Right hindlimb (tissue), 1 donor: ENCODE measurements at places on chromosomes 2 and 18.

DNA sequence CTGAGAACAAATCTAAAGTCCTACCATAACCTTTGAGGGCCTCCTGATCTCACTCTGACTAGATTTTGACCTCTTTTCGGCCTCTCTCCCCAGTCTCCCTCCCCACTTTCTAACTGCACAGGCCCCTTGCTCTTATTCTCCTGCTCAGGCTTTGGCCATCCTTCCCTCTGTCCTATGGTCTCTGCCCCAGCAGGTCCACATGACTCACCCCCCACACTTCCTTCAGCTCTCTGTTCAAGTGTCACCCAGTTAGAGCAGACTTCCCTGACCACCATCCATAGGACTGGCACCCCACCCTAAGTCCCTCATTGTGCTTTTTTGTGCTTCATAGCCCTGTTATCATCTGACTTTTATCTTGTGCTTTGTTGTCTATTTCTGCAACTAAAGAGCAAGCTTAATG lies 41.2 kb upstream of the NT5C1B start:
- no peak for DNase-seq

DNA sequence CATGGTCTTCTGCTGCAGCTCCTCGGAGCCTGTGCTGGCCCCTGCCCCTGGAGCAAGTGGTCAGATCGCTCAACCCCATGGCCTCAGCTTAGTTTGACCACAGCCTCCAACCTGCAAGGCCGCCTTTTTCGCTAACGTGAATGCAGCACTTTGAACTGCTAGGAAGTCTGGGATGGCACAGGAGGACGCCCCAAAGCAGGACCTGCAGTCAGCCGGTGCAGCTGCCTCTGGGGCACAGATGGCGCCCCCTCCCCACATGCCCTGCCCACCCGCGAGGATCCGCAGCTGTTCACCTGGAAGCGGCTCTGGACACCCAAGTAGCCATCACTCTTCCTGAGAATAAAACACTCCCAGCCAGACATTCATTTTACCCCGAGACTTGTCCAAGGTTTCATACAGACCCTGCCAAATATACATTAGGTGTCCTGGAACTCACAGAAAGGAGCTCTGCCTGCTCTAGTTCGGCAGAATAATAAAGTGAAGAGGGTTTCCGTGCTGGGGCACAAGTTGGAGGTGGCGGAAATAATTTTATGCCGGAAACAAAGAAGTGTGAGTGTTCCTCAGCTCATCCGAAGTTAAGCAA lies 510.1 kb downstream of the EIPR1 start:
- DNase-seq: peak; percentile 26

DNA sequence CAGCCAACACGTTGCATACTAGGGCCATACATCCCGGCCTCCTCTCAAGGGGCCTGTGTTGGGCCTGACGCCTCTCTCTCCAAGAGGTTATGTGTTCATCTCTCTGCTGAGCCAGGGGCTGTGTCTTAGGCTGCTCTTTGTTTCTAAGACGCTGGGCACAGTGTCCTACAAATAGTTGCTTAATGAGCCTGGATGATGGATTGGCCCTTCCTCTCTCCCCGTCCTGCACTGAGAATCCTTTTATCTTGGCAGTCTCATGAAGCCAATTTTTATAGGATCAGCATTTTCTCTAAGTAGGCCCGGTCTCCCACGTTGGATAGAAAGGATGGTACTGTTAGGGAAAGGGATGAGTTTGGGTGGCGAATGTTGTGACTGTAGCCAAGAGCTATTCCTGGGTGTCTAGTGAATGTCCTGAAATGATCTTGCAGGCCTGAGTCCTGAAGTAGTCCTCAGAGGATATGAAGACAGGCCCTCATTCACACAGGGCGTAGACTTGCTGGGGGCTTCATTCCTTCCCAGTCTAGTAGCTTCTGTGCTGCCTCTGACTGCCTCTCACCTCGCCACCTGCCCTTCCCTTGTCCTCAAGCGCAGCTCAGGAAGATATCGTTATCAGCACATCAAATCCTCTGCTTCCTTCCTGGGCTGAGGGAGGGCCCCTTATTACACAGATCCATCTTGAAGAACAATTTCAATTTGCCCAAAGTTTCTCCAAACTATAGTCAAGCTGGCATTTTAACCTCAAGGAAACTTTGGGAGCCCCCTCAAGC lies 8.8 kb downstream of the LBH start:
- DNase-seq: peak; percentile 57

DNA sequence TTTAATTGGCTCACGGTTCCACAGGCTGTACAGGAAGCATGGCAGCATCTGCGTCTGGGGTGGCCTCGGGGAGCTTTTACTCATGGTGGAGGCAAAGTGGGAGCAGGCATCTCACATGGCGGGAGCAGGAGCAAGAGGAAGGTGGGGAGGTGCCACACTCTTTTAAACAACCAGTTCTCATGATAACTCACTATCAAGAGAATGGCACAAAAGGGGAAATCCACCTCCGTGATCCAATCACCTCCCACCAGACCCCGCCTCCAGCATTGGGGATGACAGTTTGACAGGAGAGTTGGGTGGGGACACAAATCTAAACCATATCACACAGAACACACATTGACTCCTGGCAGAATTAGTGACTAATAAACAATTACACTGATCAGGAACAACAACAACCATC lies 68.6 kb upstream of the ACKR3 start:
- no peak for DNase-seq

GRCh38 chr2:226644399-226644865 lies 155.2 kb downstream of the IRS1 start:
- DNase-seq: peak; percentile 59

DNA sequence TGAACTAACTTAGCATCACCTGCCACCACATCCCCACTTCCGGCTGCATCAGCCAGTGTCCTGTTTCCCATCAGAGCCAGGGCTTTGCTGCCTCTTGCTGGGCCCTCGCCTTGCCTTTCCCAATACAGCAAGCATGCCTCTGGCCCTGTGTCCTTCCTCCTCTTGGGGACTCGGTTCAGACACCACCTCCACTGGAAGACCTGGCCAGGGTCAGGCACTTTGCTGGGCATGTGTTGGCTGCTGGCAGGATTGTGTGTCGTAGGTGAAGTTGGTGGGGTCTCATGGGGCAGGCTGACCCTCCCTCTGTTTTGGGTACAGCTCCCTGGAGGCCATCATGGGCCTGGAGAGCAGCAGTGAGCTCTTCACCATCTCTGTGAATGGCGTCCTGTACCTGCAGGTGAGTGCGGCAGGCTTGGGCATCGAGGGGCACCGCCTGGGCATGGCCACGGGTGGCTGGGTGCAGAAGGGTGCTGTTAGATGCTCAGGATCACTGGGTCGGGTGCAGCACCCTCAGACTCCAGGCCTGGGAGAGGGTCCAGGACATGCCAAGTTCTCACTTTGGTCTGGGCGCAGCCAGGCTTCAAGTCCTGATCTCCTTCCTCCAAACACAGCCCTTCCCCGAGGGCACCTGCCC lies 6.6 kb downstream of the ERFE start:
- no peak for DNase-seq

GRCh38 chr2:47629501-47630460 lies 153.2 kb upstream of the MSH6 start:
- DNase-seq: no peak

DNA sequence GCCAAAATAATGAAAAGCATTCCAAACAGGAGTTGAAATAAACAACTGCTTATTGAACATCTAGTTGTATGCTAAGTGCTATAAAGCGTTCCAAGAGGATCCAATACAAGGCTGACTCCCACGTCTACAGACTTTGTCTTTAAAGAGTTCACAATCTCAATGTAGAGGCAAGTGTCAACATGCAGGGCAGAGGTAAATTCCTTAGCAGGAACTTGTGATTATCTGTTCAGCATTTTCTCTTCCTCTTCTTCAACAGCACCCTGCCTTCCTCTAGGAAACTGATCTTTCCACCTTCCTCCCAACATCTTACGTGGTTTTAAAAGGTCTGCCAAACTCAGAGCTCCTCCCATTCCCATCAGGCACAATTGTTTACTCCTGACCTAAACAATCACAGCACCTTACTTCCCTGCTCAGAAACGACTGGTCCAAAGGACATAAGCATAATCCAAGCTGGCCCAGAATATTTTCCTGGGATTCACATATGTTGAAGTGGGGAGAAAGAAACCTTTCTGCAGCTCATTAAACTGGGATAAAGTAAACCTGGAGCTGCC lies 83.9 kb downstream of the ITSN2 start:
- DNase-seq: no peak

- no peak for DNase-seq
Measured at GRCh38 chr2:234313558-234313957, 183.3 kb downstream of the ARL4C start.

GRCh38 chr2:64327510-64328414 lies 126.2 kb upstream of the LGALSL start:
- DNase-seq: peak; percentile 52

GRCh38 chr2:1891971-1892486 lies 147.7 kb upstream of the PXDN start:
- no peak for DNase-seq

DNA sequence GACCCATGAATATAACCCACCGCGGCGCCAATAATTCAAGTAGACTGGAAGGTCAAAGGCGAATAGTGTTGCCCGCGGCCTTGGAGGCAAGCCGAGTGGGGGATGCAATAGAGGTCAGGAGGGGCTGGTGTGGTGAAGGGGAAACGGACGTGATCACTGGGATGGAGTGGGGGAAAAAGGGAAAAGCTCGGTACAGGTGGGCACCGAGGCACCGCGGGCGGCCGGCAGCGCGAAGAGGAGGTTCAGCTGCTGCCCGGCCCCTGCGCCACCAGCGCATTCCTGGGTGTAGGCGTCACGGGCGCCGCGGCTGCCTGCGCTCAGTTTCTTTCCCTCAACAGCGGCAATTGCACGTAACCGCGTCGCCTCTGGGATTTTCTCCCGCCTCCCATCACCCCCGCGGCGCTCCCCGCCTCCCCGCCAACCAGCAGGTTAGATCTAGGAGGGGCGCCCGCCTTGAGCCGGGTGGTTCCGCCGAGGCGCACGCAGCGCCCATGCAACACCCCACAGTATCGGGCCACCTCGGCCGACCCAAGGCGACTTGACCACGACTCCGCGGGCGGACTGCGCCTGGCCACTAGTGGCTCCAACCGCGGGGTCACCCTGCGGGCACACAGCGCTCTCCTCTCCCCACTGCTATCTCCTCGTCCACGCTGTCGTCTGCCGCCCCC lies 1.5 kb downstream of the RND3 start:
- peak; percentile 84 for DNase-seq

GRCh38 chr2:225466891-225467604 lies 67.5 kb downstream of the NYAP2 start:
- no peak for DNase-seq

GRCh38 chr2:217835931-217836891 lies 166.6 kb downstream of the TNS1 start:
- peak; percentile 95 for DNase-seq

DNA sequence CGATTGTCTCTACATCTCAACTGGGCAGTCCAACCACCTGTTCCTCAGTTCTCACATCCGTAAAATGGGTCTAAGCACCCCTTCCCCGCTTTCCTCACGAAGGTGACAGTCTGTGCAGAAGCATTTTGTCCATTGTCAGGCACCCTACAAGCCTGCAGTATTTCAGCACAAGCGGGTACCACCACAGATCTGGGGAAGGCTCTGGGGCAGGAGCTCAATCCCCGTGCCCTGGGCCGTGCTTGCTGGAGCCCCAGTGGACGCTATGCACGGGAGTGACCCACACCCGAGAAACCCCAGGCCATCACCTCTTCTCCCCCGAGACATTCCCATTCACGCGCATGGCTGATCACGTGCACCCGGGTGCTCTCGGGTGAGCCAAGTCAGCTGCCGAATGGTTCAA lies 137.7 kb upstream of the PXDN start:
- no peak for DNase-seq

GRCh38 chr18:72935744-72936143 lies 68.0 kb upstream of the NETO1 start:
- DNase-seq: no peak

DNA sequence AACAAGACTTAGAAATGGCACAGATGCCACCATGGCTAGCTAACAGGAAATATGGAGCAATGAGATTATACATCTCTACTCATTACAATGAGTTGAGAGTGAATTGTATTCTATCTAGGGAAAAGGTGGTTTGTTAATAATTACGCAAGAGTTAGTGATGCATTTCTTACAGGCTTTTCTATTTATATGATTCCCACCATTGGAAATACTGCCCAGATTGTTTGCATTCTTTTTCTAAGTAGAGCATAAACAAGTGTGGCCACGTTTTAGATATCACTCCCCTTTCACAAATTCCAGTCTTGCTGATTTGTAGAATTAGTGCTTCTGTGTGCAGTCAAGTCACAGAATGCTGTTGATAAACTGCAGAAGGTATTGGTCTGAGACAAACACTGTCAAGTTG lies 56.6 kb downstream of the ZNF804A start:
- DNase-seq: no peak

DNA sequence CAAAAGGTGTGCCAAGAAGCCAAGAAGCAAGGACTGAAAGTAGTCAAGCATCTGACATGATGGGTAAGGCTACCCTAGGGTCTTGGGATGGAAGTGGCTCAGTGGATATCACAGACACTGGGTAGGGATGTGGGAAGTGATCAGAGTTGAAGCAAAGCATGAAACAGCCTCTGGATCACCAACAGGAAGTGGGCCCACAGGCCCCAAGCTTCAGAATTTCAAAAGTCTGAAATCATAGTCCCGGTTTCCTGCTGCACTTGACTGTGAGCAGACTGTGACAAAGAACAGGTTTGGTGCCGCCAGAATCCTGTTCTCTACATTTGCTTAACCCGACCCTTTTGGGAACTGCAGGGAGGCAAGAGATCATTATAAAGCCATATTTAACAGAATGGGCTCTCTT lies 57.4 kb downstream of the SP100 start:
- no peak for DNase-seq

DNA sequence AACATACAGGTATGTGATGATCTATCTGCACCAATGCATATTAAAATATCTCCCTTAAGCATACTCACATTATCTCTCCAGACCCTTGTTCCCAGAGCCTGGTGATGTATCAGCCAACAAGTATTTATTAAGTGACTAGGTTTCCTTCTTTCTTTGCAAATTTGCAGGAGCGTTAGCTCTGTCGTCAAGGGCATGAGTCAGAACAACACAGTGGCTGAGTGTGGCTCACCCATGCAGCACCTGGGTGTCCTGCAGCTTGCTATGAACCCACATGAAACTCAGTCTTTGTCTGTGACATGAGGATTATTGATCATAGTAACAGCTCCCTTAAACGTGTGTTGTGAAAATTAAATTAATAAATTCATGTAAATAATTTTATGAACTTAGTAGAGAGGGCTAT lies 96.6 kb downstream of the PIEZO2 start:
- DNase-seq: no peak

GRCh38 chr2:20352230-20352578 lies 1.6 kb upstream of the PUM2 start:
- DNase-seq: no peak

DNA sequence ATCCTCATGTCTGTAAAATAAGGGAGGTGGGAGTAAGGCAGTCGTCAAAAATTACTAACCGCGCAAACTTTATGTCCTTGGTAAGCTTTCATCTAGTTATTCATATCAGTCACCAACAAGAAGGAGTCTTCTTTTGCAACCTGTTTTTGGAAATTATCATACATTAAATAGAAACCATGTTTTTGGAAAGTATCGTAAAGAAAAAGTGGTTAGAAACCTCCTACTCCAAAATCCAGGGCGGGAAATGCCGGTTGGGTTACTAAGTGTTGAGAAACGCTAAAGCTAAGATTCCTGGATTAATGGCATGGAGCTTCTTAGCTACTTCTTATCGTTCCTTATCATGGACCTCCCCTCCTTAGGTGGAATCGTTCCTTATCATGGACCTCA lies 778 bp downstream of the BBS5 start:
- DNase-seq: no peak

- no peak for DNase-seq
Measured at GRCh38 chr2:222837643-222838056, 23.2 kb upstream of the ACSL3 start.
